ENCODE measurements at places on chromosomes 7 and 10. TPM values are rescaled to one million over a fixed set of nuclear protein-coding genes. Genes with fewer than 3 reads are reported as not detected.
A peak's percentile ranks its signal among the peaks of the same experiment; 100 is the strongest.

- peak; percentile 6 for DNase-seq
Measured at GRCh38 chr7:113521468-113521867, 397.3 kb downstream of the PPP1R3A start.

- DNase-seq, result peak; percentile 2
Measured at GRCh38 chr10:104435822-104436221, 82.2 kb downstream of the CFAP58 start.

GRCh38 chr10:43879742-43880141 lies 231.1 kb upstream of the ZNF32 start:
- no peak for DNase-seq

- DNase-seq, result no peak
Measured at GRCh38 chr10:71801361-71801760, 28.0 kb upstream of the VSIR start.

- no peak for DNase-seq
Measured at GRCh38 chr10:124928087-124928486, 13.8 kb upstream of the ZRANB1 start.

DNA sequence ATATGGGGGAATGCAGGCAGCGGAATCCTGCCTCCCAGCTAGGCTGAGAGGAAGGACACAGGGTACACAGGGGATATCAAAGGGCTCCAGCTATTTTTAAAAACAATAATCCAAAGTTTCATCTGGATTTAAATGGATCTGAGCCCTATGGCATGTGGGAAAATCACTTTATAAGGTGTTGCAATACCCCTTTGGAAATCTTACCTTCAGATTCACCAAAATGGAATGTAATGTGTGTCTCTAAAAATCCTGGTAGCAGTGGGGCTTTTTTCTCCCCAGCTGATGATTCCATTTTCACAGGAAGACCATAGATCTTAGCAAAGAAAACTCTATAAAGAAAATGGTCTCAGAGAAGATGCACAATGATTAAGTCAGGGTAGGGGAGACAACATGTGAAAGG lies 722.2 kb downstream of the PARD3 start:
- DNase-seq, result peak; percentile 22

DNA sequence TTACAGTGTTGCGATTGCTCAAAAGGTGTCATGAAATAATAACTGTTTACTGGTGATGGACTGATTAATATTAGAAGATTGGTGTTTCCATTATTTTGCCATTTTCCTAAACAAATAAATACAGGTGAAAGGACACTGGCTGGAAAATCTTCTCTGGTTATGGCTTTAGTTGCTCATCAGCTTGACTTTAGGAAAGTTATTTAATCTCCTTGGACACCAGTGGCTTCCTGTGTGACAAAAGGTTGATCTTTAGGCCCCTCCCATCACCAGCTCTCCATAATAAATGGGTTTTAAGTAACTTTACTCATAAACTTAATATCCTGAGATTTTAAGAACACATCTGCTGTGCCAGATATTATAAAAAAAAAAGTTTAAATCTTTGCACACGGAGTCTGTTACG lies 737 bp downstream of the CABCOCO1 start:
- no peak for DNase-seq

GRCh38 chr7:107744345-107744750 lies 406 bp downstream of the CBLL1 start:
- no peak for DNase-seq

The LIPJ gene
- total RNA-seq, result 0.05 TPM

GRCh38 chr10:128557149-128557710 lies 431.0 kb upstream of the MKI67 start:
- DNase-seq, result no peak

DNA sequence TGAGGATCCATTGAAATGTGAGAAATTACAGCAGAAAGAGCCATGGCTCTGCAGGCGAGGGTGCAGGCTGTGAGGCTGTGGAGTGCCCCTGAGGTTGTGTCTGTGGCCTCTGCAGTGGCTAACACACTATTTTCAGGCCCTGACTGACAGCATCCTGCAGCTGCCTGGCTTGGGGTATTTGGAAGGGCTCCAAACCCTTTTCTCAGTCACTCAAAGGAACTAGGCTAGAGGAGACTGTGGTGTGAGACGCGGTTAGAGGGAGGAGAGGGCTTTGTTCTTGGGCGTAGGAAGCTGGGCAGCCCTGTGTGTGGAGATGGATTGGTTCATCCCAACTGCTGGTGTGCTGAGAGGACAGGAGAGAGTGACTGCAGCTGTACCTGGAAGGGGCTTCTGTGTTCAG lies 134.9 kb downstream of the RAMP3 start:
- no peak for DNase-seq

The ADAM8 gene
- total RNA-seq, result 15.8 TPM

- DNase-seq, result no peak
Measured at GRCh38 chr7:50405221-50405620, 44.9 kb downstream of the FIGNL1 start.

DNA sequence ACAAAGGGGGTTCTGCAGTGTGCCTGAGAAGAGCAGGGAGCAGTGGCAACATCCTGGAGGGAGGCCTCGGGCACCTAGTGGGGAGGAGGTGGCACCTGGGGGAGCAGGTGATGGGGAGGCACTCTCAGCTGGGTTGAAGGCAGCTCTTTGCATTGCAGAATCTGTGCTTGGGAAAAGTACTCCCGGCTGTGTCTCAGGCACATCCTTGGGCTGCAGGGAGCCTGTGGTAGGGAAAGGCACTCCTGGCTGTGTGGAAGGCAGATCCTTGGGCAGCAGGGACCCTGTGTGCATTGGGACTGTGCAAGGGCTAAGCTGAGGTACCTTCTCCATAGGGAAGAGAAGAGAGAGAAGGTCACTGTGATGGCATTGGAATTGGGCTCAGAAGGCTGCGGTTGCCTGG lies 52.8 kb upstream of the ANTXRL start:
- no peak for DNase-seq

The C1QL3 gene
- 2.4 TPM for total RNA-seq

The PNLIPRP3 gene
- not detected for total RNA-seq

DNA sequence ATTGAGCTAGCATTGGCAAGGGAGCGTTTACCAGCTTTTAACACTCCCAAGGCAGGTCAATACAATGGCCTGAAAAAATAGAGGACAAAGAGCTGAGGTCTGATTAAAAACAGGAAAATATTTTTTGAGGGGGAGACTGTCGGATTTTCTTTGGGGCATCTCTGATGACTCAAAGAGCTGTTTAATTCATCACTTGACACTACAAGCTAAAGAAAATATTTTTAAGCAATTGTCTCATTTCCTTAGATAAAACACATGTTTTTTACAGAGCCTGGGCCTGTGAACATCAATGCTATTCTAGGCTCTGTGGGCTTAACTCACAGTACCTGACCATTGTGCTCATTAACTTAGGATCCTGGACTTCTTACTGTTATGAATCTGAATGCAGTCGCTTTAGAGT lies 100.8 kb downstream of the NRP1 start:
- DNase-seq, result no peak

- DNase-seq, result no peak
Measured at GRCh38 chr7:4724648-4725013, 42.5 kb downstream of the FOXK1 start.

- no peak for DNase-seq
Measured at GRCh38 chr10:53690524-53691240, 918.1 kb upstream of the MBL2 start.

The CRYGN gene
- total RNA-seq, result not detected

DNA sequence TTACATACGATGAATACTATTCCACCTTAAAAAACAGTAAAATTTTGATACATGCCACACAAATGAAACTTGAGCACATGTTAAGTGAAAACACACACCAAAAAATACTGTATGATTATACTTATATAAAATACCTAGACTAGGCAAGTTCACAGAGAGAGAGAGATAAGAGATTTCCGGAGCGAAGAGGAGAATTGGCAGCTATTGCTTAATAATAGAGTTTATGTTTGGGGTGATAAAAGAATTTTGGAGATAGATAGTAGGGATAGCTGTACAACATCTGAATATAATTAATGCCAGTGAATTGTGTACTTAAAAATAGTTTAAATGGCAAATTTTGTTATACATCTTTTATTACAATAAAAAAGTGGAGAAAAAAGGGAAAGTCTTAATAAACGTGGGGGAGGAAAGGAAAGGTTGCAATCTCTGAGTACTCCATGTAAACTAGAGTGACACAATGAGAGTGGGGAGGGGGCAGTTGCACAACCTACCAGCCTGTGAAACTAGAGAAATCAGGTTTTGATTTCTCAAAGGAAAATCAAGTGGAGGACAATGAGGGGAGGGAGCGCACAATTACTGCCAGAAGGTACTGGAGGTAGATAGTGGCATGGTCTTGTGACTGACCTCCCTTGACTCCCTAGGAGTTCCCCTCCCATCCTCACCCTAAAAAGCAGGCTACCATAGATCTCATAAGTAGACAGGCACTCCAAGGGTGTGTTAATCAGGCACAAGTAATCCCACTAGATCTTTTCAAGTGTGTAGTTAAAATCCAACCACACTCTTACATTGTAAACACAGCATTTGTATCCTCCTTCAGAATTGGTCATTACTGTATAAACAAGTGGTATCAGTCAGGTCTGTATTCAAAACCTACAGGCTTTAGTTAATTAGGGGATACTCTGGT lies 31.6 kb upstream of the ANK3 start:
- peak; percentile 37 for DNase-seq

DNA sequence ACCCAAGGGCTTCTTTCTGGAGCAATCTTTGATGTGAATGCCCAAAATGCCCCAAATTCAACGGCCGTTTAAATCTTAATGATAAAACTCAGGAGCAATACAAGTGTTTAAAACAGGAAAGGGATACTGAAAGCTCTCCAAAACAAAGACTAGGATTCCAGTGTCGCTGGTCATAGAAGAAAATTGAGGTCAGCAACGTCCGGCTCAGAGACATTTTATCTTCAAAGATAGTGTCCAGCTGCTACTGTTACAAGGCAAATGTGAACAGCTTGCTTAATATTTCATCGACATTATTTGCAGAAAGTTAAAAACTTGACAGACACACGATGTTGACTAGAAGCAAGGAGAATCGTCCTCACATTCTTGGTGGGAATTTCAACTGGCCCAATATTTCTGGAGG lies 15.4 kb upstream of the CTBP2 start:
- DNase-seq, result no peak

DNA sequence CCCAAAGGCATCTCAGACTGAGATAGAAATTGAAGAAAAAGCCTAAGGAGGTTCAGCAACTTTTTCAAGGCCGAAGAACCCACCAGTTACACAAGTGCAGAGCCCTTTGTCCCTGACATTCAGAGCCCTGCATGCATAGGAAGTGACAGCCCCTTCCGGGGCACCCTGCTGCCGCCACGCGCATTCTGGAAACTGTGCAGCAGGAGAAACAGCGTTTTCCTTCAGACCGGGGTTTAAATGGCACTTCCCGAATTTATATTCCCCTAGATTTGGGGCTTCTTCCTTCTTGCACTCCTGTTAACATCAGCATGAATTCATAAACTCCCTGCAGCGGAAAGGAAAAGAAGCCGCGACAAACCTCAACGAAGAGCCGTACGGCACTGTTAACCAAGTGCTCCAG lies 190.5 kb upstream of the C7orf33 start:
- no peak for DNase-seq

DNA sequence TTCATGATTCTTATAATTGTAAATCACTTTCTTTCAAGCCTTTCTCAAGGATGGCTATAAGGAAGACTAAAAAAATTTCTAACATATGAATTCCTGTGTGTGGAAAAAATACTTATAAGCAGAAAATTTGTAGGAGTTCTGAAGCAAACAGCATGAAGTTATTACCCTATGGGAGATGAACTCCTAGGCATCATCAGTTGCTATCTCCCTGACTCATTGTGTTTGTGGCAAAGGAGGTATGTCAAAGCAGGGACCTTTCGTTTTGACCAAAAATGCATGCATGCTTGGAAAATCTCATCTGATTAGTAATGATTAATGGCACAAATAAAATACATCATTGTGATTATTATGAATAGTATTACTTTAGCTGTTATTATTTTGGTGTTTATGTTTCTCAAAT lies 59.4 kb downstream of the CALCR start:
- no peak for DNase-seq

DNA sequence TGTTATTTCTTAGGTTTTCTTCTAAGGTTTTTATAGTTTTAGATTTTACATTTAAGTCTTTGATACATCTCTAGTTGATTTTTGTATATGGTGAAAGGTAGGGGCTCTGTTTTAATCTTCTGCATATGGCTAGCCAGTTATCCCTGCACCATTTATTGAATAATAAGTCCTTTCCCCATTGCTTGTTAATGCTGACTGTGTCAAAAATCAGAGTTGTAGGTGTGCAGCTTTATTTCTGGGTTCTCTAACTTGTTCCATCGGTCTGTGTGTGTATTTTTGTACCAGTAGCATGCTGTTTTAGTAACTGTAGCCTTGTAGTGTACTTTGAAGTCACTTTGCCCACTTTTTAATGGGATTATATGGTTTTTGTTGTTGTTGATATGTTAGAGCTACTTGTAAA lies 37.9 kb upstream of the FAM13C start:
- no peak for DNase-seq

- DNase-seq, result no peak
Measured at GRCh38 chr10:29617880-29618340, 16.9 kb downstream of the SVIL start.

GRCh38 chr7:1939434-1940401 lies 269.6 kb downstream of the ELFN1 start:
- DNase-seq, result no peak

The SP8 gene
- not detected for total RNA-seq

- no peak for DNase-seq
Measured at GRCh38 chr7:67346876-67347275, 350.2 kb downstream of the TYW1 start.

- no peak for DNase-seq
Measured at GRCh38 chr10:78321500-78321899, 287.8 kb downstream of the RPS24 start.

DNA sequence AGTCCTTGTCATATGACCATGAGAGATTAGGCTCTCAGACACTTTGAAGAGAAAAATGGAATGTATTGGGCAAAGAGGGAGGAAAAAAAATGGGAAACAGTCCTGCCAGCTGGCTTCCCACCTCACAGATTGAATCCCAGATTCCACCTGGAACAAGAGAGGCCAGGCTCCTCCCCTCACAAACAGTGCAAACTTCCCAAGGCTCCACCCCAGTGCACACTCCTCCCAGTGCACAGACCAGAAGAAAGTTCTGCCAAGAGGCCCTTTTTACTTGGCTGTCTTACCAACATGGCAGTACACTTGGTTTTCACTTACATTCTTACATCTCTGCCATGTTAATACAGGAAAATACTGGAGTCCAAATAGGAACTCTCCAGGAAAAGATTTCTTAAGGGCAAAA lies 202.3 kb downstream of the AHR start:
- DNase-seq, result no peak
